ENCODE measurements at places on chromosomes 2 and 18. TPM values are rescaled to one million over a fixed set of nuclear protein-coding genes. Genes with fewer than 3 reads are reported as not detected.

GRCh38 chr2:127079358-127079920 lies 27.5 kb downstream of the BIN1 start:
- no peak for DNase-seq

GPR39 gene
- 0.04 TPM for total RNA-seq

DNA sequence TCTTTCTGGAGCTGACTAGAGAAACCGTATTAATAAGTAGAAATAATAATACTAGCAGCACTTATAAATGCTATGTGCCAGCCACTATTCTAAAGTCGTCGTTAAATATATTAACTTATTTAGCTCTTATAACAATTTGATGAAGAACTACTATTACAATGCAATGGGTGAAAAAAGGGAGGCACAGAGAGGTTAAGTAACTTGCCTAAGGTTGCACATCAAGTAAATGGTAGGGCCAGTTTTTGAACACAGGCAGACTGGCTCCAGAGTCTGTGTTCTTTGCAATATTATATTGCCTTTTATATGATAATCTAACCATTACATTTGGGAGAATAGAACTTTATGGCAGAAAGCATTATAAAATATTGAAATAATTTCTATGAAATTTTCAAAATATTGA lies 17.6 kb downstream of the INPP1 start:
- DNase-seq: no peak

C2orf74 gene
- total RNA-seq: not detected

Measured in K562 (cell line).